ENCODE measurements at places on chromosomes 16 and 17.

DNA sequence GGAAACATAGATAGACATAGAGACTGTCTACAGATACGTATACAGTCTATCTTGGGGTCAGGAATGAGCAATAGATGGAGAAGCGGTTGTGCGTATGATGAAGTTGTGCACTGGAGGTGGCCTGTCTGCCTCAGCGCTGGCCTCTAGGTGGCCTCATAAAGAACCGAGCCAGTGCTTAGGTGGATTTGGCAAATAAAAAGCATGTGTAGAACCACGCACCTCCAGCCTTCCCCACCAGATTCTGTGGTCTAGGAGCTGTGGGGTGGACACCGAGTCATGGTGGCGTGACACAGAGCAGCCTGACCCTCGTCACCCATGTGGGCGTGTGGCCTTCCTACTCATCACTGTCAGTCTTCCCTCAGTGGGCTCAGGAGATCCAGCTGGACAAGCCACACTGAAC lies 34.0 kb downstream of the PGS1 start:
- DNase-seq = no peak

GRCh38 chr17:4539025-4539424 lies 16.2 kb downstream of the MYBBP1A start:
- no peak for DNase-seq

GRCh38 chr16:23357761-23358290 lies 55.7 kb downstream of the SCNN1B start:
- DNase-seq = no peak

- no peak for DNase-seq
Observed at GRCh38 chr17:7184091-7184488, 4.9 kb upstream of the ASGR1 start.

GRCh38 chr16:72162105-72162692 lies 9.8 kb downstream of the PMFBP1 start:
- no peak for DNase-seq

DNA sequence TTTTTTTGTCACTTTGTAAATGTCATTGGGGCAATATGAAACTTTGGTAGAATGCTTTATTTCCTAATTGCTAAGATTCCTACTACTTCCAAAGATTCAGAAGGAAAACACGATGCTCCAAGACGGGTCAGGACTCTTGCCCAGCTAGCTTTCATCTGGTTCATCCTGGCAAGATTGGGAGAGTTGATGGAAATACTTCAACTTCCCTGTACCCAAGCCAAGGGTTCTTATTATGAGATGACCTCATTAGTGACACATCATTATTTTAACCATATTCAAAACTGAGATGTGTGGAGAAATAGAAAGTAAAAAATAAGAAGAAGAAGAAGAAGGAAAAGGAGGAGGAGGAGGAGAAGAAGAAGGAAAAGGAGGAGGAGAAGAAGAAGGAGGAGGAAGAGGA lies 25.6 kb downstream of the SOX9 start:
- no peak for DNase-seq

DNA sequence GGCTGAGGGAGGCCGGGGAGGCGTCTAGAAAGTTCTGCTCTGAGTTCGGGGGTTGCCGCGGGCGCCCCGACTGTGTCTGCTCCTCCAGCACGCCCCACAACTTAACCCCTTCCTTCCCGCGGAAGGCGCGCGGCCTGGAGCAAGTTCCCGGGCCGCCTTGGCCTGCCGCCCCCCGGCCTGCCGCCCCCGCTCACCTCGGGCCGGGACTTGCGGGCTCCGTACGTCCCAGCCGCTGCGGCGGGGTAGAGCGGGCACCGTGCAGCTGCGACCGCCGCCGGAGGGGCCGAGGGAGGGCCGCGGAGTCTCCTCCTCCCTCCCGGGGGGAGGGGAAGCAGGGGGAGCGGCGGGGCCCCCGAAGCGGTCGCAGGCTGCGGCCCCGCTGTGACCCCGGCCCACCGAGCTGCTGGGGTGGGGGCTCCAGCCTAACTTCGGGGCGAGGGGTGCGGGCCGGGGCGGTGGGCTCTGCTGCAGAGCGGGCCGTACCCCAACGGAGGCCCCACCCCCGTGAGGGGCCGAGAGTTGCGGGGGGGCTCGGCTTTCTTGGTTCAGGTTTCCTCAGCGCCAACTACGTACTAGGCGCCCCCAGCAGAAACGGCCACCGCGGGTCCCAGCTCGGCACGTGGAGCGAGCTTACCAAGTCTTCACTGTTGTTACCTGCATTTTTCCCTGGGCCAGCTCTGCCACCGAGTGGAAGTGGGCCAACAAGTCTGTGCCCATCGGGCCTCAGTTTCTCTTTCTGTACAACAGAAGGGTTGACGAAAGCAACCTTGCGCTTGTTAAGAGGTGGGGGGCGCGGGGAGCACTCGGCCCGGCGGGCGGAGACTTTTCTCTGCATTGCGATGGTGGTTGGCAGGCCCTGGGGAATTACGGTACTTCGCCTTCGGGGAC lies at the start of gene CCDC102A:
CCDC102A (minus strand) TSS at position 266 of the 888 bp plus-strand sequence. CDS start 7,394 bp downstream, outside the sequence.
- DNase-seq = no peak

DNA sequence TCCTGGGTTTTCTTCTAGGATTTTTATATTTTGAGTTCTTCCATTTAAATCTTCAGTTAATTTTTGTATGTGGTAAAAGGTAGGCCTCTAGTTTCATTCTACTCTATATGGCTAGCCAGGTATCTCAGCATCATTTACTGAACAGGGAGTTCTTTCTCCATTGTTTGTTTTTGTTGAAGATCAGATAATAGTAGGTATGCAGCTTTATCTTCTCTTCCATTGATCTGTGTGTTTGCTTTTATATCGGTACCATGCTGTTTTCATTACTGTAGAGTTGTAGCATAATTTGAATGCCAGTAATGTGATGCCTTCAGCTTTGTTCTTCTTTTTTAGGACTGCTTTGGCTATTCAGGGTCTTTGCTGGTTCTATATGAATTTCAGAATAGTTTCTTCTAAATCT lies 77.3 kb downstream of the USP22 start:
- peak; percentile 77 for DNase-seq

DNA sequence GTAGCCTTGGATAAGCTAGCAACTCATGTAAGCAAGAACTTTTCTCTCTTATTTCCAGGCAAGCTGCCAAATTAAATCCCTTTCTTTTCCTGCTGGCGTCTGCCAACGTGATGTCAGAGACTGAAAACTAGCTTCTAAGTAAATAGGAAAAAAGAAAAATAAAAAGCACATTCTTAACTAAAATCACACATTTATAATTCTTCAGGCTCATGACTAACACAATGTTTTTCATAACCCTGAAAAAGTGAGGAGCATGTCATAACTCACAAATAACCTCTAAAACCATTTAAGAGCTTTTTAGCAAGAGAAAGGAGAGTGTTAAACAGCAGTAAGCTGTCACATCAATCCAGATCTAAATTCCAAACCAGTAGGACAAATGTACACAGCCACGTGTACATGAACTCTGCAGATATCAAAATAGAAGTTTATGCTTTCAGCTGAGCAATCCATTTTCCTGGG lies 110.0 kb downstream of the N4BP1 start:
- DNase-seq = no peak

DNA sequence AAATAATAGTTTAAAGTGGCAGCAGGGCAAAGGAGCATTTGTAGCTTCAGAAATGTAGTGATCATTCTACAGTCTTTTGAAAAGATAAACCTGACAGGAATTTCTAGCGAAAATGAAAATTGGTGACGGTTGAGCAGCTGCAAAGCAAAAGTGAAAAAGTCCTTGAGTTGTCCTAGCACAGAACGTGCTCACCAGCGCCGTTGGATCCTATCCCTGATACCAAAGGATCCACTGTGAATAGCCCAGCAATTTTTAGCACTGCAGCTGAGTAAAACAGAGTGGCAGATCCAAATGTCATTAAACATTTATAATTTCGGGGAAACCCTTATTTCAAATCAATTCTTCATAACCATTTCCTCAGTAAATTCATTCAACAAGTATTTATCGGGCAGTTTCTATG lies 453.8 kb upstream of the HSBP1 start:
- no peak for DNase-seq

DNA sequence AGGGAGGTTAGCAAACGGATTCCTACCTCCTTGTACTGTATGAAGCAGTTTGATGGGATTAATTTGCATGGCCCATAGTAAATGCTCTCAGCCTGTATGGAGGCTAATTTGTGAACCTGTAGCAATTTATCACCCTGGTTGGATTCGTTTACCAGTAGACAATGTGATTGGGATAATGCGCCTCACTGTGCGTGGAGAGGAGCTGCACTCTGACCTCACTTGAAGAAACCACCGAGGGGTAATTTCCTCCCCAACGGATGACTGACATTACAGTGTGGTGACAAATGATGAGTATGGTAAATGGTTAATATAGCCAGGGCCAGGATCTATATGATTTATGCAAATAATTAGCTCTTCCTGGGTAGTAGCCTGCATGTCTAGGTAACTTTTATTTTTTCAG lies 479.1 kb upstream of the RBFOX1 start:
- no peak for DNase-seq

DNA sequence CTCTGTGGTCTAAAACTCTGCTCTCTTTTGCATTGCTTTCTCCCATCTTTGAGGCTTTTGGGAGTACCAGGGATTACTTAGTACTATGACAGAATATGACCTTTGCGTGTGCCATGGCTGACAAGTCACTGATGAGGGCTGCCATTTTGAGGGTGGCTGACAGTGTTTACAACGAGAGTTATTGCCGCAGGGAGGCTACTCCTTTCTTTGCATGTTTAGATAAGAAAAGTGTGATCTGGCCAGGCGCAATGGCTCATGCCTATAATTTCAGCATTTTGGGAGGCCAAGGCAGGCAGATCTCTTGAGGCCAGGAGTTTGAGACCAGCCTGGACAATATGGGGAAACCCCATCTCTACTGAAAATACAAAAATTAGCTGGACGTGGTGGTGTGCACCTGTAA lies 77.5 kb downstream of the GSG1L start:
- DNase-seq = no peak

DNA sequence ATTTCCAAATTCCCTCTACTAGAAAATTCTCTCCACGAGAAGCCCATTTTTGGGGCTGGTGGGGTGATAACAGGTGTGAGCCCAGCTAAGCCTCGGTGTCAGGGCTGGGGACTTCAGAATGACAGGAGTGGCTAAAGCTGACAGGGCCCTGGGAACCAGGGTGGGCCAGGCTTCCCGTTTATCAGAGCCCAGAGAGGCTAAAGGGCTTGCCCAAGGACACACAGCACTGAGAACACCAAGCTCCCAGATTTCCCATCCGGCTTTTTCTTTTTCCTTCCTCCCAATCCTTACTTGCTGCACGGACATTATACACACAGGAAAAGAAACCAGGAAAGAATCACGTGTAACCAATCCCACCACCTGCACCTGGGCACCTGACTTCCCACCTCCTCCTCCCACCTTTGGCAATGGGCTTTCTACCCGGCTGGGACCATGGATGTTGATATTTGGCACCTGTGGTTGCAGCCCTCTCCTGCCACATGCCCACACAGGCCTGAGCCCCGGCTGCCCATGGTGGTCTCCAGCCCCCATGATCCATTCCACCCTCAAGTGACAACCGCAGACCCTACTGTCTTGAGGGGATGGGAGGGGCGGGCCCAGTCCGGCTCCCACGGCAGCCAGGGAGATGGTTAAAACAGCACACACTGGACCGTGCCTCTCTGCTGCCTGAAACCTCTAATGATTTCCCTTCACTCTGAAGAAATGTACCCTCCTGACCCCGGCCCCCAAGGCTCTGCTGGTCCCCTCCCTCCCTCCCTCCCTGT lies 78.9 kb downstream of the ENGASE start:
- no peak for DNase-seq

GRCh38 chr16:57754354-57755060 lies 18.9 kb downstream of the KATNB1 start:
- DNase-seq = no peak

GRCh38 chr16:78177987-78178386 lies 78.5 kb downstream of the WWOX start:
- peak; percentile 59 for DNase-seq

DNA sequence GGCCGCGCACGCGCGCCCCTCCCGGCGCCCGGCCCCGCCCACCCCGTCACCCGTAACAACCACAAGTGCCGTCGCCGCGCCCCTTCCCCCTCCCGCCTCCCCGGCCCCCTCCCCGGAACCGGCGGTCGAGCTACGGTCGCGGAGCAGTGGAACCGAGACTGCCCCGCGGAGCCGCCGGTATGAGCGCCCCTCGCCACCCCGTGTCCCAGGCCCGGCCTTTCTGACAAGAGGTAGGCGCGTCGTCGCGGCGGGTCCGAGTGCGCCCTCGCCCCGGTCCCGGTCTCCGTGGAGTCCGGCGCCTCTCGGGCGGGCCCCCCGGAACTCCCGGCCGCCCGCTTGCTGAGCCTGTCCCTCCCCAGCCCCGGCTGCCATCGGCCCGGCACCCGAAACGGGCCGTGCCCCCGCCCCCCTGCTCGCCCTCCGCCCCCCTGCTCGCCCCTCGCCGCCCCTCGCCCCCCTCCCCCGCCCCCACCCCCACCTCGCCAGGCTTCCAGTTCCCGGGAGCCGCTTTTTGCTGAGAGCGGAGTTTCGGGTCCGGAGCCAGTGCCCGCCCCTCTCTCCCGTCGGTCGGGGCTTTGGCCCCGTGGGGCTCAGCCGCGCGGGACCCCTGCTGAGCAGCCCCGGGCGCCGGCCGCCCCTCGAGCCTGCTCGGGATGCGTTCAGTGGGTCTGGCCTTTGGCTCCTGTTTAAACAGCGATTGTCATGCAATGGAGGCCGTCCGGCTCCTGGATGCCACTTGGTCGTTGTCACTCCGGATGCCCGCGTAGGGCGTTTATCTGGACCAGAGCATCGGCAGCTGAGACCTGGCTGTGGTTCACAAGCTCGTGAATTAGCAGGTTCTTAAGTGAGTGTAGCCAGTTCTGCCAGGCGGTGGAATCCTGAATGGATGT lies at the start of gene SEC14L1:
SEC14L1 (plus strand) TSS at position 92 of the 890 bp plus-strand sequence. CDS start 2,628 bp downstream, outside the sequence.
- peak; percentile 14 for DNase-seq

GRCh38 chr16:53982631-53983042 lies 278.7 kb downstream of the FTO start:
- DNase-seq = no peak

GRCh38 chr16:24204150-24204665 lies 51.9 kb upstream of the CACNG3 start:
- DNase-seq = no peak

GRCh38 chr16:80459331-80459777 lies 81.4 kb upstream of the DYNLRB2 start:
- DNase-seq = no peak

DNA sequence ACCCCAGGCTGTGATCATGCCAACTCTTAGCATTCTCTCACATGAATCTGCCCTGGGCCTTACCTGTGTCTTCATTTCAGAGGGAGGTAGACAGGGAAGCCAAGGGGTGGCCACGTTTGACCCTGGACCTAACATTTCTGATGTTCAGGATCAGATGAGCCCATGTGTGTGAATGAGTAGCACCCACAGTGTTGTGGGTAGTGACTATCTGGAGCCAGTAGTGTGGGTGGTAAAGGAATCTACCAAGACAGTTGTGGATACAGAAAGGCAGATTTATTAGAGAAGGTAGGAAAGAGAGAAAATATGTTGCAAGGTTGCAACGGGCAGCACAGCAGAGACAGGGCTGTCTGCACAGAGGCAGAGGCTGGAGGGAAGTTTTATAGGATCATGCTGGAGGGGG lies 60.5 kb downstream of the TK2 start:
- no peak for DNase-seq

- no peak for DNase-seq
Observed at GRCh38 chr16:9126609-9127008, 35.2 kb downstream of the HAPSTR1 start.

GRCh38 chr17:17518014-17518413 lies 21.8 kb upstream of the RASD1 start:
- no peak for DNase-seq

Data from NCI-H748 treated with DMSO at 0.1 percent for 48 hours (cell line).